ENCODE measurements at places on chromosomes 5 and 9. TPM values are rescaled to one million over a fixed set of nuclear protein-coding genes. Genes with fewer than 3 reads are reported as not detected.

DNA sequence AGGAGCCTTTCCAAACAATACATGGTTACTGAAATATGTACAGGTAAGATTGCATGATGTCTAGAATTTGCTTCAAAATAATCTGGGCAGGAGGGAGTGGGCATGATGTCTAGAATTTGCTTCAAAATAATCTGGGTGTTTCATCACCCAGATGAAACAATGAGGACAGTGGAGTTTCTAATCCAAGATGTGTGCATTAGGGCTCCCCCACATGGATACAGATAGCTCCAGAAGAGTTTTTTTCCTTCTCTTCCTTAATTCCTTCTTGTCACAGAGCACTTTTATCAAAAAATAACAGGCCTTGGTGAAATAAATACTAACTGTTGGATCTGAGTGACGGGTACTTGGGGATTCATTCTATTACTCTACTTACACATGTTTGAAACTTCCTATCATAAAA is 14.9 kb downstream of the ATOX1 start:
- H3K27me3 ChIP-seq: no peaks in the 10 kb centered on the region
- H3K36me3 ChIP-seq: no peaks in the 10 kb centered on the region
- H3K27ac ChIP-seq: no peak overlapping the region
- DNase-seq: no peak
- H3K4me1 ChIP-seq: peaks cover 51% of the 10 kb centered on the region
- no peak overlapping the region for H3K4me3 ChIP-seq

DNA sequence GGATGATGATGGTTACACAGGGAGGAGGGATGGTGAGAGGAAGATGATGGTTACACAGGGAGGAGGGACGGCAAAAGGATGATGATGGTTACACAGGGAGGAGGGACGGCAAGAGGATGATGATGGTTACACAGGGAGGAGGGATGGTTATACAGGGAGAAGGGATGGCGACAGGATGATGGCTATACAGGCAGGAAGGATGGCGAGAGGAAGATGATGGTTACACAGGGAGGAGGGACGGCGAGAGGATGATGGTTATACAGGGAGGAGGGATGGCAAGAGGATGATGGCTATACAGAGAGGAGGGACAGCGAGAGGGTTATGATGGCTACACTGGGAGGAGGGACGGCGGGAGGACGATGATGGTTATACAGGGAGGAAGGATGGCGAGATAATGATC is 64.1 kb upstream of the FCN1 start:
- no peak overlapping the region for H3K4me3 ChIP-seq
- no peak for DNase-seq
- no peaks in the 10 kb centered on the region for H3K36me3 ChIP-seq
- H3K27me3 ChIP-seq: no peaks in the 10 kb centered on the region
- H3K4me1 ChIP-seq: no peaks in the 10 kb centered on the region

DNA sequence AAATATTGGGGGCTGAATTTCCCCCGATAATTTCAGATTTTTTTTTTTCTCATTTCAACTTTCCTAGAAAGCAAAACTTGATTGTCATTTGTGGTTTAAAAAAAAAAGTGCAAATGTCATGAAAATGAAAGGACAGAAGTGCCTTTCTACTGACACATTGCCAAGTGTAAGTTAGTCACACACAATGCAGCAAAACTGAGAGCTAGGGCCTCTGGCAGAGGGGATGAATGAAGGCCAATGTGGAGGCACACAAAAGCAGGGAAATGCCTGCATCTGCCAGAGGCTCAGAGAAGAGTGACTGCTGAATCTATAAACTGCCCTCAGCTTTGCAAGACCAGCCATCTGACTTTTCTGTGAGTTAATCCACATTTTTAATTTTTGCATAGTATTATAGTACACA is 6.8 kb upstream of the IFNA5 start:
- H3K27me3 ChIP-seq: peaks cover 16% of the 10 kb centered on the region
- H3K27ac ChIP-seq: no peak overlapping the region
- no peaks in the 10 kb centered on the region for H3K4me1 ChIP-seq
- DNase-seq: no peak
- no peaks in the 10 kb centered on the region for H3K36me3 ChIP-seq

MYMK gene
- total RNA-seq: not detected

DNA sequence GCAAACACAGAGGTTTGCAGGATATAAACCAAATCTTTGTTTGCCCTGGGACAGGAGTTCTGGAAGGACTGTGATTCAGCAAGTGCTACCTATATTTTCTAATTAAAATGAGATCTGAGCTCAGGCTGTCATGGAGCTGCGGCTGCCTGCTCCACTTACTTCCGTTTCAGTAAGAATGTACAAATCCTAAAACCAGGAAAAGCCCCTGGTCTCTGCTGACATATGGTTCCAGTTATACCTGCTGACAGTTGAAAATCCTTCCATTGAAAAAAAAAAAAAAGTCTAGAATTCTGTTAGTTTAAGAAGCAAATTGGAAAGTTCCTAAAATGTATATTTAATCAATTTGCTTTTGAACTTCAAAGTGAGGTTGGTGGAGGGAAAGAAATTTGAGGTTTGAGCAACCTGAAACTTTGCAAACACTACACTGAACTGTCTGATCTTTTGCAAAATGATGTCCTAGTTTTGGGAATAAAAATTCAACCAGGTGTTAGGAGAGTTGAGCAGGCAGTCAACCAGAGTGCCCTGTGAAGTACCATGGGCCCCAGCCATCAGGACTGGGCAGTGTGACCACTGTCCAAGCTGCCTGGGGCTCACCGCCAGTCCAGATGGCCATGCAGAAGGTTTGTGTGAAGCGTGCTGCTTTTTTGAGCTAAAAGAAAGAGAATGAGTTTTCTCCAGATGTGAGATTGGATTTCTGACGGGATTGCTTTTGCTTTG is 50.6 kb downstream of the SHB start:
- no peak overlapping the region for H3K4me3 ChIP-seq
- no peaks in the 10 kb centered on the region for H3K36me3 ChIP-seq
- no peak for DNase-seq
- H3K27me3 ChIP-seq: no peaks in the 10 kb centered on the region
- peak overlapping the region; percentile 80 for H3K27ac ChIP-seq
- H3K4me1 ChIP-seq: peaks cover 57% of the 10 kb centered on the region

DNA sequence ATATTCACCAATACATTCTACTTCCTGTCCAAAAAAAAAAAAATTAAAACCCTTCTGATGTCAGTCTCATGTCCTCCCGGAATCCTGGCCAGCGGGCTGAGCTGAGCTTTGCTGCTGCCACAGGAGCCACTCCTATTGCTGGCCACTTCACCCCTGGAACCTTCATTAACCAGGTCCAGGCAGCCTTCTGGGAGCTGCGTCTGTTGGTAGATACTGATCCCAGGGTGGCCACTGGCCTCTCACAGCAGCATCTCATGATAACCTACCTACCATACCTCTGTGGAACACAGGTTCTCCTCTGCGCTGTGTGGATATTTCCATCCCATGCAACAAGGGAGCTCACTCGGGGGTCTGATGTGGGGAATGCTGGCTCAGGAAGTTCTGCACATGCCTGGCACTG is 21.0 kb upstream of the NPM1 start:
- H3K27me3 ChIP-seq: no peaks in the 10 kb centered on the region
- no peak for DNase-seq
- no peaks in the 10 kb centered on the region for H3K4me1 ChIP-seq
- no peak overlapping the region for H3K4me3 ChIP-seq

- H3K36me3 ChIP-seq: no peaks in the 10 kb centered on the region
- no peaks in the 10 kb centered on the region for H3K4me1 ChIP-seq
These were observed 13.6 kb upstream of the NINJ1 start for GRCh38 chr9:93147632-93148031.

DNA sequence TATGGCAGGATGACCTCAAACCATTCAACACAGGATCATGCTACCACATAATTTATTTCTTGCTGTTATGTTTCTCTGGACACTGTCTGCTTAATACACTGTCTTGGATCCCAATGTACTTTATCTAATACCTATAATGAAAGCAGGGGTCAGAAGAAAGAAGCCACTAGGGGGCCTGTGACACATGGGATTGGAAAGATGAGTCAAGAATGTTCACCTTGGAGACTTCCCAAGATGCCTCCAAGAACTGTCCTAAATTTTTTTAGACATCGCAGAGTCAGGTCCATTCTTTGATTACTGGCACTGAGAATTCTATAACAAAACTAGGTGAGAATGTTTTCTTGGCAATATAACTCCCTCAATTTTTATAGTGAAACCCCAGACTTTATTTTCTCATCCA is 305.8 kb upstream of the SMARCA2 start:
- H3K27ac ChIP-seq: no peak overlapping the region
- no peaks in the 10 kb centered on the region for H3K36me3 ChIP-seq
- H3K4me3 ChIP-seq: no peak overlapping the region

SLC46A2 gene
- total RNA-seq: not detected

DNA sequence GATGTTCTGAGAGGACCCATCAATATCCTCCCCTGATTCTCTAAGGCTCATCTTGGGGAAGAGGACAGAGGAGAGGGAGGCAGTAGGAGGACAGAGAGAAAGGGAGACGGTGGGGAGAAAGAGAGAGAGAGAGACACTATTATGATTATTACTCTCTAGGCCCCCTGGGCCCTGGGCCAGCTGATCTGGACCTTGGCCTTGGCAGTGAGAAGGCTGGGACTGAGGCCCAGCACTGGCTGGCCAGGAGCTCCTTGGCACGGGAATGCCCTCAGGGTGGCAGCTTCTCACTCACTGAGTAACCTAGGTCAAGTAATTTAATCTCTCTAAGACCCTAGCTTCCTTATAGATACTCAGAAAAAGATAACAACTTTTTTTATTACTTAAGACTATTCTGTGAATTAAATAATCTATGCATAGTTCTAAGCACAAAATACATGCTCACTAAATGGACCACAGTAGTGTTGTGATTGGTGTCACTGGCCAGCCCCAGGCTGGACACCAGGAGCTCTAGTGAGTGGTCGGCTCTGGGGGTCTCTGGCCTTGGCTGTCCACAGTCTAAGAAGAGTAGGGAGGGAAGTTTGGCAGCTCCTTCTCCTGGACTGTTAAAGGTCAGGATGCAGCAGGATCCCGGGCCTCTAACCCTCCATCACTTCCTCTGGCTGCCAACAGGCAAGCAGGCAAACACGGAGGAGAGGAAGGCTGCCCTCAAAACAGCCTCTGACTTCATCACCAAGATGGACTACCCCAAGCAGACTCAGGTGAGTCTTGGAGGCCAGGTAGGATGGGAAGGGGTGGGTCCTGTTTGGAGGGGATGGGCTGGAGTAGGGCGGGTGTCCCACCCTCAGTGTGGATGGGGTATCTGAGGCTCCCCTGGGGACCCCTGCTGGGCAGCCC is 50.0 kb downstream of the GSN start:
- H3K27me3 ChIP-seq: no peaks in the 10 kb centered on the region
- H3K4me1 ChIP-seq: peaks cover 7% of the 10 kb centered on the region
- no peak overlapping the region for H3K4me3 ChIP-seq
- no peak overlapping the region for H3K27ac ChIP-seq
- no peak for DNase-seq

- H3K4me1 ChIP-seq: peaks cover 15% of the 10 kb centered on the region
- no peak for DNase-seq
- no peaks in the 10 kb centered on the region for H3K36me3 ChIP-seq
- H3K27ac ChIP-seq: no peak overlapping the region
- no peak overlapping the region for H3K4me3 ChIP-seq
These were observed 3.8 kb upstream of the CTNNAL1 start for GRCh38 chr9:109017061-109017460.

- DNase-seq: peak; percentile 4
- no peak overlapping the region for H3K4me3 ChIP-seq
- no peak overlapping the region for H3K27ac ChIP-seq
- H3K36me3 ChIP-seq: no peaks in the 10 kb centered on the region
- H3K4me1 ChIP-seq: no peaks in the 10 kb centered on the region
These were observed 206.7 kb downstream of the FAM114A2 start for GRCh38 chr5:153831973-153832372.

RCL1 gene
- total RNA-seq: 12.1 TPM

DNA sequence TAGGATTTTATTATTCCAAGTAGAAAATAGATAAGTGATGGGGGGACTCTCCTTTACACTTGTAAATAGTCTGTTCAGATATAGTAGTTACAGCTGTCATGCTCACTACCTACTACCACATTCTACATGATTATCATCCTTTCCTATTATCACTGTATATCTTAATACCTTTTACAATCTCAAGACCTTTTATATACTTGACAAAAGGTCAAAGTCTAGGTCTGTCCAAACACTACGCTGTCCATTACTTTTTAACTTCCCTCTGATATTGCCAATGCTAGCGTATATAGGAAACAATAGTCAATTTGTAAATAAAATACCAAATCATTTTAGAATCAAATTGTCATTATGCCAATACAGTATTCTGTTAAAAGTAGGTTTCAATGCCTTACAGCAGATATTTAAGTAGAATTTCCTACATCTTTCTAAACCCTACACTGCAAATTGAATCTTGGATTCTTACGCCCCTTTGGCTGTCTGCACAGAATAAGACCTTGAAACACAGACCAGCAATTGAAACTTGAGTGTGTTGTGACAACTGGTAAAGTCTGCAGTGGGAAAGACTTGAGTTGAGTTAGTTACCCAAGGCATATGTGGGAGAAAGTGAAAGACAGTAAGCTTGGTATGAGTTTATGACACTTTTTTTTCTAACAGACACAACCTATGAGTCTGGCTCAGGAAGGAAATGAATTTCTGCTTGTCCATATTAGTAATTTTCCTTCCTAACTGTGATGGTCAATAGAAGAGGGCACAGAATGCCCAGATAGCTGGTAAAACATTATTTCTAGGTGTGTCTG is 827.6 kb upstream of the ACO1 start:
- peaks cover 3% of the 10 kb centered on the region for H3K4me1 ChIP-seq
- no peaks in the 10 kb centered on the region for H3K36me3 ChIP-seq
- no peak for DNase-seq
- H3K27ac ChIP-seq: no peak overlapping the region
- no peaks in the 10 kb centered on the region for H3K27me3 ChIP-seq
- H3K4me3 ChIP-seq: no peak overlapping the region

DNA sequence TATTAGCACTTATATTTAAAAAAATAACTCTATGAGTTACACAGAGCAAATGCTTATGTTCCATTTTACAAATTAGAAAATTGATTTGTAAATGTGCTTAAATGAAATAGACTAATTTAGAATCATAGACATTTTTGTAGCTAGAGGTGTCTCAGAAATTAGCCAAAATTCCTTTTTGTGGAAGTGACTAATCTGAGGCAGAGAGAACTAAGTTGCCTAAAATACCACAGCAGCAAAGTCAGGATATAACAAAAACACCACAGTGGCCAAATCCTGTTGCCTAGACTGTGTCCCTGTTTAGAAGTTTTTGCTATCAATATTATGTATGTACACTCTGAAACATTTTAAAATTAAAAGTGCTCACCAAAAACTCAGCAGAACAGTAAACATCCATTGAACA is 18.7 kb downstream of the ADAMTSL1 start:
- H3K27me3 ChIP-seq: no peaks in the 10 kb centered on the region
- no peak overlapping the region for H3K4me3 ChIP-seq
- H3K27ac ChIP-seq: peak overlapping the region; percentile 96
- peak; percentile 52 for DNase-seq

ZCCHC10 gene
- total RNA-seq: 30.5 TPM

DNA sequence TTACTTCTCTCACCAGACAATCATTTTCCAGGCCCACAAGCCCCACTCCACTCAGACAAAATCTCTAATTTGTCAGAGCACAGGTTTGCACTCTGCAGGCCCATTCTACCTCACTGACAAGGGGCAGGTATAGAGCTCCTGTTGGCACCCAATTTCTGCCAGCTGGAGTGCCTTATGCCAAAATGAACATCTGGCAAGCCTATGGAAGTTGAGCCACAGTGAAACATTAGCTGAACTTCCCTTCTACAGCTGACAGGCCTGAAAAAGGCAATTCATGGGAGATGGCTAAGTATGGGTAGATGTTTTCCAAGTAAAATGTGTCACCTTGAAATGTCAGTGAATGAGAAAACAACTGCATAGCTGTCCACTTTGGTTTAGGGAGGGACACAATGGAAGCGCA is 87.0 kb downstream of the SPOCK1 start:
- H3K36me3 ChIP-seq: no peaks in the 10 kb centered on the region
- H3K27ac ChIP-seq: no peak overlapping the region
- no peak for DNase-seq
- H3K4me1 ChIP-seq: peaks cover 15% of the 10 kb centered on the region
- H3K4me3 ChIP-seq: no peak overlapping the region

Measured in endothelial cell of umbilical vein (primary cell).